Stimulated activated CD4-positive, alpha-beta T cell treated with anti-CD3 and anti-CD28 coated beads, Interleukin-4, amount 100 ng/mL, for 24 hours (primary cell): ENCODE measurements at places on chromosomes 4 and X.

- peak; percentile 3 for DNase-seq
Observed at GRCh38 chrX:31070057-31070468, 1.8 kb downstream of the FTHL17 start.

- DNase-seq, result no peak
Observed at GRCh38 chr4:176358083-176358469, 38.3 kb downstream of the SPCS3 start.

DNA sequence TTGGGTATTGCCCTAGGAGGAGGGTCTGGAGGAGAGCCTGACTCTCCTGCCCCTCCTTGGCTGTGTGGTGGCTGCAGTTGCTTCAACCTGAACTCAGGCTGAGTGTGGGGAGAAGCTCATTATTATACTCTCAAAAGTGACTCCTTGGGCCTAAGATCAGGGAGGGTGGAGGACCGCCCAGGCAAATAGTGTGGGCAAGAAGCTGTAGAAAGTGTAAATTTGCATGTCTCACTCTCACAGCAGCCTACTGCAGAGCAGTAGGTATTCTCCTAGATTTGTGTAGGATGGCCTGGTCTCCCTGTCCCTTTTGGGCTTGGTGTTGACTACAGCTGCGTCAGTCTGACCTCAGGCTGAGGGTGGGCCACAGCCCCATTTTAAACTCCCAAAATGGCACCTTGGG is 156.1 kb downstream of the ZNF330 start:
- DNase-seq, result no peak

- DNase-seq, result peak; percentile 66
Observed at GRCh38 chrX:1392376-1393068, 609 bp upstream of the SLC25A6 start.

- peak; percentile 3 for DNase-seq
Observed at GRCh38 chrX:109270580-109271484, 211.1 kb downstream of the GUCY2F start.

DNA sequence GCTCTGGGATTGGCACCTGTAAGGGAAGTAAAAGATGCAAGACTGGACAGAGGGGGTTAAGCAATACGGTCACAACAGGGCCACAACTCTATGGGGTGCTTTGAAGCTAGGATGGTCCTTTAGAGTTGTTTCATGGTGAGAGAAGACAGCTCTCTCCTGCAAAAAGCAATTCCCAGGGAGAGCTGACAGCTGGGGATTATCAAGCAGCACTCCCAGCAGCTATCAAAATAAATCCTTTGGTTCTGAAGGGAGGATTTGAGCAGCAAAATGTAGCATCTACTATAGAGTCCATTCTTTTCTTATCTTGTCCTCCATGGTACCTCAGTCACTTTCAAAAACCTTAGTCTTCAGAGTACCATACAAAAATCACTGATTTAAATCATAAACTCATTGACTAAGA is 35.1 kb upstream of the AP1AR start:
- no peak for DNase-seq

DNA sequence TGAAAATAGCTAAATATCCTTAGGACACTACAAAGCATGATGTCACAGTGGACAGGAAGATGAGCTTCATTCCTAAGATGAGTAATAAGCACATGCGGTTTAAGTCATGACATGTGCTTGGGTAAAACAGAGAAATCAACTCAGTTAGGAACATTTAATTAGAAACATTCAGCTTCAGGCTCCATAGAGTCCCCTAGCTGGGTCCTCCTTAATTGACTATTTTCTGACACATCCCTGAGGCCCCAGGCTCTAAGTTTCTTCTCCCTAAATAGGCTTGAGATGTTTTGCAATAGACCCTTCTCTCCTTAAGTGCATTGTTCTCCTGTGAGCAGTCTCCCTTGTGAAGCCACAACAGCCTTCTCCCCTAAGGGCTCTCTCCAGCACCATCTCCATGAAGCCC is 70.4 kb upstream of the ANXA3 start:
- DNase-seq, result no peak

DNA sequence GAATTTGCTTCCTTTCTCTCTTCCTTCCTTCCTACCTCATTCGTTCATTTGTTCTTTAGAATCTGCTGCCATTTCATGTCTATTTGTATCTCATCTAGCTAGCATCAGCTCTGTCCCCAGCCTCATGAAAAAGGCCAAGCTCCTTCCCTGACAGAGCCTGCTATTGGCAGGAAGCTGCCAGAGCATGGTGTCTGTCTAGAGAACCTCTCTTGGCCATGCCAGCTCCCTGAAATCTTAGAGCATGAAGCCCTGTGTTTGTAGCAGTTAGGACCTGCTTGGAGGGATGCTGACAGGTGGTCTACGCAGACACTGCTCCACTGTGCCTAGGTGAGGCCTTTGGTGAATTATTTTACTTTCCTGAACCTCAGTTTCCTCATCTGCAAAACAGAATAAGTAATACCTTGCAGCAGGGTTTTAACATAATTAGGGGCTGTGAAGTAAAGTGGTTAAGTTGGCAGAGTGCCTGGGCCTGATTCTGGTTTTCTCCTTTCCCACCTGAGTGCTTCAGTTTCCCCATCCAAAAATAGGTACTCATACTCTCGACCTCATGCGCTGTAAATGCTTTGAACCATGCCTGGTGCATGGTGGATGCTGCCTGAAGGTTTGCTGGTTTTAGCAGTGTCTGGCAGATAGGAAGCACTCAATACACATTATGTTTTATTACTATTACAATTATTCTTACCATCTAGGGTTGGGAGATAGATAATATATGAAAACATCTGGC is 4.7 kb downstream of the PTTG2 start:
- no peak for DNase-seq

DNA sequence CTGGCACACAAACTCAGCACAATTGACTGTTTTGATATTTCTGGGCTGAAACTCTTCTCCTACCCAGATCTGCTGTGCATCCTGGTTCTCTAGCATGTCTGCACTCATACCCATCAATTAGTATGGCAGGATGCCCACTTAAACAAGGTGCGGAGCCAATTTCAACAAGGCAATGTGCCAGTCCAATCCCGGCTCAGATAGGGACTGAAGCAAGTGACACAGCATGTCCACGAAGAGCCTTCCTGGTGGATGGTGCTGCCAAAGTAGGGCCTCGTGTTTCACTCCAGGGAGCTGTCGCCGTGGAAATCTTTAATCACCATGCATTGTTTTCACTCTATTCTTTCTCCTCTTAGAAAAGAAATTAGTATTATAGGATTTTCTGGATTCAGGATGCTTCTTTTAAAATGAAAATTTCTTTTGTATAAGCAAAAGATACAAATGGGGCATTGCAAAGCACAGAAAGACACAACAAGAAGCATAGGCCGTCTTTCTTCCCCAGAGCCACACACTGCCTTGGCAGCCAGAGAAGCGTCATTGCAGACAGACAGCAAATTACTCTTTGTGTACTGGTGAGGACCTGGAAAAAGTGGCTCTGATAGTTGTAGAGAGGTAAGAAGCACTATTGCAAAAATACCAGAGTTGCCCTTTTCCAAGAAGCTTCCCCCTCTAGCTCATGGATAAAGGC is 40.6 kb upstream of the LSM6 start:
- no peak for DNase-seq

GRCh38 chr4:73447671-73448070 is 11.7 kb downstream of the AFP start:
- DNase-seq, result no peak

- no peak for DNase-seq
Observed at GRCh38 chr4:148243837-148244236, 198.4 kb downstream of the NR3C2 start.

DNA sequence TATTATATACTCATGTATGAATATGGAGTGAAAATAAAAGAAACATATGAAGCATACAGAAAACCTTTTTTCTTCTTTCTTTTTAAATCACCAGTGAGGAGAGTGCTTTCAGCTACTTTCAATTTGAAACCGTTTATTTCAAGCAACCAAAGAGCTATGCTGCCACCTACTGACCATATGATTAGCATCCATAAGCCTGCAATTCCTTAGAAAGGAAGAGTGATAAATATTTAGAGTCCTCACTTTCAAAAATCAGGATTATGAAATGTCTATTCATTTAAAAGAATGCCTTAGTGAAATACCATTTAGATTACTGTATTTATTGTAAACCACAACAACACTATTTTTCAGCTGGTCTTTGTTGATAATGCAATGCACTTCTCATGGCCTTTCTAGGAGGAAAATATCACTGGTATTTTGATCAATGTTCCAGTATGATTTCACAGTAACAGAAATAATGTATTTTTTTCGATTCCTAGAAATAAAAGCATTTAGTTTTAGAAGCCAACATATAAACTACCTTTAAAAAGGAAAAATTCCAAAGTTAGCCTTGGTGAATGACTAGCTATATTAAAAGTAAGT is 667.6 kb downstream of the PCDH18 start:
- DNase-seq, result peak; percentile 20
